ENCODE measurements at places on chromosomes 13 and 19.

- no peak for DNase-seq
Observed at GRCh38 chr13:73168226-73168952, 109.6 kb downstream of the KLF5 start.

DNA sequence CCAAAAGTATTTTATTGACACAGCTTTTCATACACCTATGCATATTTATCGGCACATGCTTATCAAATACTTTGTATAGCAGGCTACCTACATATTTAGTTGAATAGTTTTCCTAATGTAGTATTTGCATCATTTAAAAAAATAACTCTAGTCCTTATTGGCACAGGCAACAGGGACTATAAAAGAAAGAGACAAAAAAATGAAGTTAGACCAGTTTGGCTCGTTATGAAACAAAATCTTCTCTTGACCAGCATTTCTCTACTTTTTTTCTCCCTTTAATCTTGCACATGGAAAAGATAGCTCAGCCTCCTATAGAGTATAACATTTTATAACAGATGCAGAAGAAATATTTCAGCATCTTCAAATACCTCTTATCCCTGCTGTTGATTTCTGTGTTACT is 794.8 kb upstream of the MIR17HG start:
- no peak for DNase-seq

DNA sequence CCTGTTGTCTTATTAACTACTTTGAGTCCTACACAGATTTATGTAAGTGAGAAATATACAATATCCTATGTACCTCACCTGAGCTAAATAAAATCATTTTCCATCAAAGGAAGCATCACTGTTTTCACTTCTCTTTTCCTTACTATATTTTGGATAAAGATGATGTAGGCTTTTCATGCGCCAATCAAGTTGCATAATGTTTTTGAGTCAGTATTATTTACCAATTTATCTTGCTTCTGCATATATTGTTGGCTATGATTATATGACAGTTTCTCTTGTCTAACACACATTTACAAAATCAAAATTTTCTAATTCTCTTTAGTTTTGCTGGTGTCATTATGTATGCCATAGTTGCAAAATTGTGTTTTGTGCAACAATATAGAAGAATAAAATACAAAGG is 67.9 kb upstream of the FRY start:
- DNase-seq, result no peak

GRCh38 chr13:82833923-82834322 is 1048.4 kb downstream of the SLITRK1 start:
- DNase-seq, result no peak

DNA sequence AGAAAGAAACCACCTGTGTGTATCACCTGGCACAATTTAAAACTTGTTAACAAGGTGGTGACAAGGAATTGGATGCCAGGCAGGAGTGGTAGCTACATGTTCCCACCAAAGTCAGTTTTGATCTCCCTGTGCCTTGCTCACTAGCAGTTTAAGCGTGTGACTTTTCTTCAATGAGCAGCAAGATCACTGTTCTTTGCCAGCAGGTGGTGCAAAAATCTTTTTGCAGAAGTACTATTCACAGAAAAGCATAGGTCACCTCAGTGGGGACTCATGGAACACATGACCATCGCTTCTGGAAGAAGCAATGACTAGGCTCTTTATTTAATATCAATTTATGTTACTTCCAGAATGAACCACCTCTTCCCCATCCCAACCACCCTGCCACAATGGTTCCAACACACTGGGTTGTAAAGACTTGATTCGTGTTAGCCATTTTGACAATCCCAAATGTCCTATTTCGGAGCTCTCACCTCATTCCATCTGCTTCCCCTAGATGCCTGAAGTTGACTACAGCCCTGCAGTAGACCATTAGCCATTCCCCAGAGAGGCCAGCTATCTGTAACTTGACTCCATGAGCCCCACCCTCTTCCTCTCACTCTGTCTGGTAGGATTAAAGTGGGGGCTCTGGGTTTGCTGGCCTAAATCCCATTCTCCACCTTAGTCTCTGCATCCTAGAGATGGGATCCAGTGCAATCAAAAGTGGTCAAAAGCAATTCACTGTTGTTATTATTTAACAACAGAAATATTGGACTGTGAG is 59.1 kb upstream of the TNFRSF19 start:
- DNase-seq, result peak; percentile 67

- DNase-seq, result no peak
Observed at GRCh38 chr13:44489751-44490150, 86.4 kb downstream of the TSC22D1 start.

GRCh38 chr19:12607631-12608030 is 3.0 kb downstream of the ZNF490 start:
- peak; percentile 52 for DNase-seq

DNA sequence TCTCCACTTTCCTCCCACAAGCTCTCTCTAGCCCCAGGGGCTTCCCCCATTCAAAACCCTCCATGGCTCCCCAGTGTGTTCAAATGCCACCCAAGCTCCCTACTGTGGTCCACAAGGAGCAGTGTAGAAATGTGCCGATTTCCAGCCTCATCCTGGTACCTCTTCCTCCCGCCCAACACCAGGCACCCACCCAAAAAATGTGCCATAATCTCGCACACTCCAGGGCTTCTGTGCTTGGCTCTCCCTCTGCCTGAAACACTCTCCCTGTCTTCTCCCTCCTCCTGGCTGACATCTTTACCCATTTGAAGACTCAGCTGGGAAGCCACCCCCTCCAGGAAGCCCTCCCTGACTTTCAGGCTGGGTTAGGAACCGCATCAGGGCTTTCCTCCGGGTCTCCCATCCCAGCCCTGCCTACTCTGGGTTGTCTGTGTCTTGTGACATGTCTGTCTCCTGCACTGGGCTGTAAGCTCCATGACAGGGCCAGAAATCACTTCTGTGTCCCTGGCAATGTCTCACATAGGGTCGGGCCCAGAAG is 16.6 kb upstream of the MEIS3 start:
- DNase-seq, result no peak

- no peak for DNase-seq
Observed at GRCh38 chr19:17378271-17378670, 1.1 kb upstream of the PLVAP start.

DNA sequence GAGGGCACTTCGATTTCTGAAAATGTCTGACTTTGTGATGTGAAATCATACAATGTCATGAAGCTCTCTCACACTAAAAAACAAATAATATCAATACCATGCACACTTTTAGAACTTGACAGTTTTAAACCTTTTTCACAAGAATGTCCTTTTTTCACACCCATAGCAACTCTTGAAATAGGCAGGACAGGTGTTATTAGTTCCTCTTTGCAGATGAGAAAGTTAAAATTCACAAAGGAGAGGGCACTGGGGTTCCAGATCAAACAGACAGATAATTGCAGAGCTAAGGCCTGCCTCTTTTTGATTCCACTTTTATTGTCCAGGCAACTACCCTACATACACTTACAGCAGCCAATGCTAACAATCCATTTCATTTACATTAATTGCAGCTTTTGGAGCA is 142.8 kb downstream of the KLF12 start:
- no peak for DNase-seq

DNA sequence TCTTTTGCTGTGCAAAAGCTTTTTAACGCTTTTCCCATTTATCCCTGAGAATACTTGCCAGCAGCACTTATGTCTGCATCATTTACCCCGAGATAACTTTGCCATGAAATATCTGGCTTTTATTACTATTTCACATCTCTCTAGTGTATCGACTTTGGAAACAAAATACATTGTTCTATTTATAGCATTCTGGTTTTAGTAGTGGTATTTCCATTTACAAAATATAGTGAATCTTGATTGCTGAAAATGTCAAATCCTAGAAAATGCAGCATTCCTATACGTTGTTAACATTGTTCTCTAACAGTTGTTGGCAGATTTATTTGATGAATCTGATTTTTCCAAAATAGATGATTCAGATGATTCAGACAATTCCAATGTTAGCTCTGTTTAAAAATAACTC is 189.3 kb upstream of the SPRY2 start:
- no peak for DNase-seq

- no peak for DNase-seq
Observed at GRCh38 chr19:7969555-7969939, 26.1 kb upstream of the TIMM44 start.

GRCh38 chr19:5680437-5681368 is at the start of the genes HSD11B1L and MICOS13:
Gene HSD11B1L, plus strand, starts transcription at chr19:5681027. Its CDS starts 3,806 bp downstream, at chr19:5684833.
Gene MICOS13, minus strand, starts transcription at chr19:5680516. Its CDS starts 30 bp downstream, at chr19:5680486.
- peak; percentile 99 for DNase-seq

- no peak for DNase-seq
Observed at GRCh38 chr13:40344270-40345148, 321.9 kb downstream of the FOXO1 start.

DNA sequence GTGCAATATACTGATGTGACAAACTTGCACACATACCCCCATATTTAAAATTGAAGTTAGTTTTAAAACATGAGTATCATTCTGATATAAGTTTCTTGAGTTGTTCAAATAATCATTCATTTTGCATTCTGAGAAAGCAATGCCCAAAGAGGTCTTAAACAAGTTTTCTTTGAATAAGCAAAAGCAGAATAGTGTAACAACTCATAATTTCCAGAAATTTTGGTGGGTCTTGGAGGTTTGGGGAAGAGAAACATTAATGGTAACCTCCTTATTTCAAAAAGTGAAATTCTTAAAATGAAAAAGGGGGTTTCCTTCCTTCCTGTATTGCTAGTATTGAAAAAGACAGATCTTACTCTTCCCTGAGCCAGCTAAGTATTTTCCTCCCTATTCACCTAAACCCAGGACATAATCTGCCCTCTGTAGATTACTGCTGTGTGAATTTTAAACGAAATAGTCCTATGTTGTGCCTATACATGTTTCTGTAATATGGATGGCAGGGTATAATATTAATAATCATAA is 30.4 kb downstream of the SLC25A15 start:
- no peak for DNase-seq

- peak; percentile 11 for DNase-seq
Observed at GRCh38 chr13:45441633-45442032, 23.1 kb upstream of the COG3 start.
